ENCODE measurements at places on chromosomes 4 and X.

GRCh38 chr4:138051157-138051556 lies 191.0 kb downstream of the SLC7A11 start:
- no peak for DNase-seq

- no peak for DNase-seq
Measured at GRCh38 chrX:153934148-153934761, 582 bp downstream of the NAA10 start.

GRCh38 chrX:43974741-43975465 lies 1.7 kb upstream of the NDP start:
- DNase-seq = no peak

- DNase-seq = no peak
Measured at GRCh38 chrX:114930227-114930626, 87.2 kb downstream of the IL13RA2 start.

DNA sequence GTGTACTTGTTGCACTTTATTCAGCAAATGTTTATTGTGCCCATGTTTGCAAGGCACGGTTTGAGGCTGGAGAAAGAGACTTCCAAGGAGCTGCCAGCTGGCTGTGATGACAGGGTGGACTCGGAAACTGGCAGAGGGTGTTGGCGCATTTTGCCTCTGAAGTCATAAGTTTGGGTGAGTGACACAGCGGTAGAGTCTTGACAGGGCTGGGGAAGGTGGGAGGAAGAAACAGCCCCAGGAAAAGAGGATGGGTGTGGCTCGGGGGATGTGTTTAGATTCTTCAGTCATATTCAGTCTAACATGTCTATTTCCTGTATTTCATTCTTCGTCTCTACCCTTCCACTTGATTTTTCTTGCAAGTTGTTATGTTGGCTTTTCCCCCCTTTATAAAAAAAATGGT lies 77.0 kb upstream of the STOX2 start:
- DNase-seq = no peak

DNA sequence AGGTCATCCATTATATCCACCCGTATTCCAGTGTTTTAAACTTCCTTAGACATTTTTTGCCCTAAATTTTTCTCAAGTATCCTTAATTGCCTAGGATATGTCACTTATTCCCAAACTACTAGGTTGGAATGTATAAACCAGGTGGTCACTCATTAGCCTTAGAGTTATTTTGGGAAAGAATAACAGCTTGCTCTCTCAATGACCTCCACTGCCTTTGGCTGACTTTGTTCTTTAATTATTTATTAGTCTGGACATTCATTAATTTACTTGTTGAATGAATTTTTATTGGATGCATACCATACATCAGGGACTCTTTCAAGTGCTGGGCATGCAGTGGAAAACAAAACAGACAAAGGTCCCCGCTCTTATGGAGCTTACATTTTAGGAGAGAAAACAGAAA lies 609.3 kb upstream of the IGFBP7 start:
- DNase-seq = no peak

DNA sequence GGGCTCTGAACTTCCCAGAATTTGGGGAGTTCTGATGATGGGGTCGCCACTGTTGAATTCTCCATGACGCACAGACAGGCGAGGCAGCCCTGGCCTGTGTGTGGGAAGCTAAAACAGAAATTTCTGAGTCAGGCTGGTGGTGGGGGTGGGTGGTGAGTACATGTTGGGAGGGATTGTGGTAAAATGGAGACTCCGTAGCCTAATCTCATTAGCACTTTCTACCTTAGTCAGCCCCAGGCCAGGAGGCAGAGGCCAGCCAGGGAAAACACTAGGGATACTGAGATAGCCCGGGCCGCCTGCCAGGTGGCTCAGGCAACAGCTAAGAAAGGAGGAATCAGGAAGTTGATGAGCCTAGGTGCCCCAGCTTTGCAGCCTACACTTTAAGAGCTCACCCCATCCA lies 39.3 kb upstream of the NHSL2 start:
- DNase-seq = no peak

- peak; percentile 25 for DNase-seq
Measured at GRCh38 chrX:136162827-136163570, 15.7 kb downstream of the FHL1 start.

- no peak for DNase-seq
Measured at GRCh38 chr4:150818661-150819060, 196.4 kb downstream of the LRBA start.

DNA sequence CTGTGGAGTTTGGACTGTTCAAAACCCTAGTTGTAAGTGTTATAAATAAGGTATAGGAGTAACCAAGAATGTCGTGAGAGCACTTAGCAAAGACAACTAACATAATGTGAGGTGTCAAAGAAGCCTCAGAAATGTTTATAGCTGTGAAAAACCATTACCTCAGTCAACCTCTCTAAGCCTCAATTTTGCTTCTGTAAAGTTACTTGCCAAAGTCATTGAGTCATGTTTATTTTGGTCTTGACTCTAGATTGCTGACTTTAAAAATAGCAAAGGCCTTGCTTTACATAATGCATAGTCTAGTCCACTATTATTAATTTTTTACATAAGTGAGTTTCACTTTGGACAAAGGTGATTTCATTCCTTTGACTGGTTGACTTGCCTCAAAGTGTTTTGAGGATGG lies 257.6 kb upstream of the CXXC4 start:
- no peak for DNase-seq

GRCh38 chr4:136742333-136742732 lies 790.0 kb downstream of the PCDH18 start:
- no peak for DNase-seq

GRCh38 chr4:147772459-147772969 lies 40.6 kb downstream of the ARHGAP10 start:
- DNase-seq = no peak

DNA sequence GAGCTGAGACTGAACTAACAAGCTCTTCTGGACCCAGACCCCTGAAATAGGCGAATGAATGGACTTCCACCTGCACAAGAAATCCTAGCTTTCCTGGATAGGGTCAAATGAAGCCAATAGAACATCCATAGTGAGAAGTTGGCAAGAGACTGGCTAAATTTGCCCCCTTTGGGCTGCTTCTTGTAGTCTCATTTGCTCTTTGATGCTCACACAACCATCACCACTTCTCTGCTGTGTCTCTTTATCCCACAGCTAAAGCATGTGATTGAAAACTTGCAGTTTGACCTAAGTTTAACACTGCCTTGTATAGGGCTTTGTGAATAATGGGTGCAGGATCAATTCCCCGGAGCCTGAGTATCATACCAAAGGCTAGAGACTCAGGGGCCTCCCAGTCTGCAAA lies 38.2 kb downstream of the NLGN3 start:
- DNase-seq = no peak

DNA sequence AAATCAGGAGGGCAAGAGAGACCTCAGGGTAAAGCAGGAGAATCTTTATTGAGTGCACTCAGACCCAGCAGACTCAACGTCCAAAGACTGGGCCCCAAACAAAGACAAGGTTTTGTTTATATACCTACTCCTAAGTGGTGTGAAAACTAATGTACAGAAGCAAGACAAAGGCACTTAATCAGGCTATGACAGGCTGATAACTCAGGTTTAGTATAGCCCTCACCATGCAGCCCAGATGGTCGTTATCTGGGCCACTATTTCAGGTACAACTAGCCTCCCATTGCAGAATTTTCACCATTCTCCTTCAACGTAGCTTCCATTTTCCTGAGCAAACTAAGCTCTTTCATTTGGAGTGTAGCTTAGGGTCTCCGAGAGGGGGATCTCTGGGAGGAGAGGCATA lies 36.9 kb downstream of the SULT1E1 start:
- no peak for DNase-seq

GRCh38 chrX:112641449-112641848 lies 38.3 kb downstream of the LHFPL1 start:
- DNase-seq = no peak

DNA sequence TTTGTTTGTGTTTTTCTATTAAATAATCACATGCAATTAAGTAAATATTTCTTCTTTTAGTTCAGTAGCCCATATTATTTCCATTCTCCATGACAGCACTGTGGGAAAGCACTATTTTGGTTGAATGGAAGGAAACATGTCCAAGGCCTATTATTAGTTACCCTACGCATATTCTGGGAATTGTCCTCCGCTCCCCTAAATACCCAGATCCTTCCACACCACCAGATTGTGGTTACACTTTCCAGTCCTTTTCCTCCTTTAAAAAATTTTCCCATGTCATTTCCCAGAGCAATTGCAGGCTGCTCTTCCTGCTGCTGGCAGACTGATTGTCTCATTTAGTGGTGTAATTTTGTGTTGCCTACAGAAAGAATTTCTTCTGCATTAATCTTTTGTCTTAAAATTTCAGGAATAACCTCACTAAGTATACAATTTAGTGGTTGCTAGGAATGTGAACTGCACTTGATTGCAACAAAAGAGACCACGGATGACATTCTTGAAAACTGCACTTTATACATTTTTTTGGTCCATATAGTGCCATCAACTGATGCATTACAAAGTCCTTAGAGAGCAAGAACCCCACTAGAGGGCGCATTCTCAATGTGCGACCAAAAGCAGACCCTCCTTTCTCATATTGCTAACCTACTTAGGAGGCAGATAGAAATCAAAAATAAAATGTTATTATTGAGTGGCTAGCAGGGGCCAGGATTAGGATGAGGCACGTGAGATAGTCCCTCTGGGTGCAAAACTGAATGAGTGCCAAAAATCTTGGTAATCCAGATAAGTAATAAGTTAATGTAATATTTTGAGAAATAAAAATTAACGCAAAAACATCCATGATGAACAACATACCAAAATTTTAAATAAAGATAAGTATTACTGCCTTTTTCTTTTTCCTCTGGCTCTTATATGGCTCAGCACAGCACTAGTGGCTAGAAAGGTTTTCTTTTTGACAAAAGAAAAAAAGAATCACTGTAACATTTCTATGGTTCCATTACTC lies 98.8 kb upstream of the IQCM start:
- peak; percentile 30 for DNase-seq

DNA sequence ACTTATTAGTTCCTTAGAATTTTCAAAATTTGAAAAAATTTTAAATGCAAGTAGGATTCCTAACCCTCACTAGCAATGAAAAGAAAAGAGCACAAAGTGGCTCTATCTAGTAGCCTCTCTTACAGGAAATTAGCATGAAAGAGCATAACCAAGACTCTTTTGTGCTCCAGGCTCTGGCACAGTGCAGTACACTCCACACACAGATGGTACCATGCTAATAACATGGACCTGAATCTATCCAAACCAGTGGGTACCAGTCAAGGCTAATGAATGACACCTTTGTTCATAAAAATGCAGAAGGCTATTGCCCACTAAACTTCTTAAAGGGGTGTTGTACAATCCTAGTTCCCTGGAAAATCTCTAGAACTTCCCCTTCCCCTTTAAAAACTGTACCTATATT lies 119.0 kb downstream of the MANBA start:
- DNase-seq = no peak

DNA sequence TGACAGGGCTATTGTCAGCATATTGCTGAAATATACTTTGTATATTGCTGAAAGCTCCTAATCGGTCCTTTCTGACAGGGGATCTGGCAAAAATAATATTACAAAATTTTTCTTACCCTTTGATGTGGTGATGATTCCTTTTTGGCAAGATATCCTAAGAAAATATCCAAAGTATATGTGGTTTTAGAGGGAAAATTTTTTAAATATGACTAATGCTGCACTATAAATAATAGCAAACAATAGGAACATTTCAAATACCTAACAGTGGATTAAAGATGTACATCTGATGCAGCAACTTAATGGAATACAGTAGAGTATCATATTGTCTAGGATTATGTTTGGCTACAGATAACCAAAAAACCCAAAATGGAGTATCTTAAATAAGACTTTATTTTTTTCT lies 49.6 kb downstream of the RRAGB start:
- no peak for DNase-seq

- DNase-seq = no peak
Measured at GRCh38 chr4:27087306-27088045, 226.8 kb downstream of the STIM2 start.

- no peak for DNase-seq
Measured at GRCh38 chrX:72492499-72492898, 80.1 kb downstream of the HDAC8 start.

- DNase-seq = no peak
Measured at GRCh38 chrX:28177202-28177601, 196.0 kb upstream of the DCAF8L1 start.

DNA sequence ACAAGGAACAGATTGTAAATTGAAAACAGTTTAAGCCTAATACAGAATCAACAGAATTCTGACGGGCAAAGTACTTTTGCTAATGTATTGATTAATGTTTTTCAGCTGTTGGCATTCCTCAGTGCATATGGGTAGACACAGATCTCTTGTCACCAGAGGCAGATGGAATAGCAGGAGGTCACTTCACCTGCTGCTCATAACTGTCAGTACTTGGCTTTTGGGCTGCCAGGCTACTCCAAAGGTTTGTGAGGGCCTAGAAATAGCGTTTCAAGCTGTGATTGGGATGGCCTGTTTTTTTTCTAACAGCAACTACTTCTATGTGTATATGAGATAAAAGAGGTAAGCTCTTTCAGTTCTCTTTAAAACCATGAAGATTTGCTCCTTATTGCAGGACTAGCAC lies 307.5 kb upstream of the ANXA10 start:
- no peak for DNase-seq

GRCh38 chrX:149073479-149073878 lies 431.6 kb downstream of the IDS start:
- DNase-seq = no peak

Measured in mucosa of gallbladder (tissue), 1 donor.